Mammary epithelial cell (primary cell): ENCODE measurements at places on chromosomes 16 and 17. TPM values are rescaled to one million over a fixed set of nuclear protein-coding genes. Genes with fewer than 3 reads are reported as not detected.

Gene TMIGD1
- not detected for total RNA-seq

Gene PLEKHG4
- total RNA-seq, result 1.2 and 2.1 TPM in 2 replicates

Gene SERPINF2
- total RNA-seq, result 7.3 TPM

Gene KRTAP4-6
- total RNA-seq, result not detected in 2 replicates

Gene ZNF205
- 19.2 TPM for total RNA-seq

Gene GDPD1
- total RNA-seq, result 2.8 TPM

Gene OTOA
- 0.21 TPM in 1 of 2 replicates, not detected in the other for total RNA-seq

DNA sequence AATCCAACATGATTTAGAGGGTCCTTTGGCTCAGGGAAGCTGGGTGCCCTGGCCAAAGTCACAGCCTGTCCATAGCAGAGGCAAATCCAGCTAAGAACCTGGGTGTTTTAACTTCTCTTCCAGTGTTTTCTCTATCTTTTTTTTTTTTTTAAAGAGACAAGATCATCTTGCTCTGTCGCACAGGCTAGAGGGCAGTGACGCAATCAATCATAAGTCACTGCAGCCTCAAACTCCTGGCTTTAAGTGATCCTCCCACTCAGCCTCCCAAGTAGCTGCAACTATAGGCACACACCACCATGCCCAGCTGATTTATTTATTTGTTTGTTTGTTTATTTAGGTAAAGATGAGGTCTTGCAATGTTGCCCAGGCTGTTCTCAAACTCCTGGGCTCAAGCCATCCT, 14.8 kb upstream of the GRIN2A start:
- no peak for DNase-seq

GRCh38 chr16:56776562-56776961, 46.6 kb downstream of the NUP93 start:
- no peak for DNase-seq

DNA sequence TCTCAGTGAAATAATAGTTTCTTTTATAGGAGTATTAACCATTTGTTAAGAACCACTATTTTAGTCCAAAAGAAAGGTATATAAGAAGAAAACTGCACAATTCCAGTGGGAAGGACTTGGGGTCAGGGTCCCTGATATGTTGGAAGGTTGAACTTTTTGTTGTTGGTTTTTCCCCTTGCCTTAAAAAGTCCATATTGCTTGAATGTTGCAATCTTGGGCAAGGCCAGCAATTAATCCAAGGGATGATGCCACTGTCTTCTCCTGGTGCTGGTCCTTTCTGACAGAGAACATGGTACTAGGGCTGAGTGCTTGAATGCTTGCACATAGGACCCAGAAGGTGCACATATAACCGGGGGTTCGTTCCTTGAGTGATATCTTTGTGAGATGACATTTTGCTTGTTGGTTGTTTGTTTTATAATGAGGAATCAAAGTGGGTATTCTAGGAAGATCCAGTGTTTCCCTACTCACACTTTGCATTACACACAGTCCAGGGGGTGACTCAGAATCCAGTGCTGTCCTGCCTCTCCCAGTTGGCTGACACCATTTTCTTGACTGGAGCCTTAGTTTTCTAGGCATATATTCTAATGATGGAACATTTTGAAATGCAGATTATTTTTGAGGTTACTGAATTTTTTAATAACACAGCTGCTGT, 54.9 kb downstream of the SIAH1 start:
- DNase-seq, result peak; percentile 27

- no peak for DNase-seq
These were observed 9.7 kb downstream of the CA4 start for GRCh38 chr17:60159479-60159866.

DNA sequence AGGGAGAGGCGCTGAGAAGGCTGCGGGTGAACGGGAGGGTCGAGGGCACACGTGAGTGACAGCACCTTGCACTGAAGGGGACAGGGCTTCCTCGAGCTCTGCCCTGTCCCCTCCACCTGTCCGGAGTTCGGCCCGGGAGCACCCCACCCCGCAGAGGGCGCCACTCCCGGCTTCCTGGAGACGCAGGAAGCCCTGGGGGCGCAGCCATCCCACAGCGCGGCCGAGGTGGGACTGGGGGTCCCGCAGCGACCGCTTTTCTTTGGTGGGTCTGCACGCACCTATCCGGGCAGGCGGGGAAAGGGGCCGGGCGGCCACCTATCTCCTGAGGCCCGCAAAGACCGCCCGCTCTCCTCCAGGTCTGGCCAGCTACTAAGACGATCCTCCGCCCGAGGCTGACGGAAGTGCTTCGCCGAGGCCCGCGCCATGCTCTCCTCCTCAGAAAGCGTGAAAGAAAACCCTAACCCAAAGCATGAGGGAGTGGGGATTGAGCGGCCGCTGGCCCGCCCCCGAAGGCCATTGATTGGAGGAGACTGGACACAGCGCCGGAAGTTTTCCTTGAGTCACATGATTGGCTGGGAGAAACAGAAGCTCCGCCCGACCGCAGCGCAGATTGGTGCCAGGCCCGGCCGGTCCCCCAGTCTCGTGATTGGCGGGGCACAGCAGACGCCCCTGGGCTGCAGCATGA, 34.4 kb downstream of the DDX19A start:
- peak; percentile 97 for DNase-seq

GRCh38 chr17:82449883-82450356, 632 bp downstream of the CYBC1 start:
- no peak for DNase-seq

GRCh38 chr16:85276721-85277120, 164.4 kb upstream of the CIBAR2 start:
- no peak for DNase-seq

DNA sequence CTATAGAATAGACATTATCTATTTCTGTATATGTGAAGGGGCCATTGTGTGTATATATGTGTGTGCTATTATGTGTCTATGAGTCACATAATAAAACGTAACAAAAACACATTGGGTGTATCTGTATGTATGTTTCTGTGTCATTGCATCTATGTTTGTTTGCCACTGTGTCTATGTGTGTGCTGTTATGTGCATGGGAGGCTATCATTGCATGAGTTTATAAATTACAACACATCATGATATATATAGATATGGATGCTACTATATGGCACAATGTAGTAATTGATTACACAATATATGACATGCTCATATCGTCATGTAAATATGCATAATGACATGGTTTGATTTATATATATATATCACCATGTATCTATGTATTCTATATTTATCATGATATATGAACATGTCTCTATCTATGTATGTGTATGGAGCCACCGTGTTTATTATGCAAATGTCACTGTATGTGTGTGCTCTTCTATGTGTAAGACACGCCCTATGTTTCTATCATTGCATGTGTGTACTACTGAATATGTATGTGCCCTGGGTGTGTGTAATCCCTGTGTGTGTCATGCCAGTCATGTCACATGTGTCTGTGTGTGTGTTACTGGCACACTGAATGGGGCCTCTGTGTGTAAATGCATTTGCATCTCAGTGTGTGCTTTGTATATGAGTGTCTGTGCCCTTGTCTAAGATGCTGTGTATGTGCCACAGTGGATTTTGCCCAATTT, 1.4 kb upstream of the TSPOAP1 start:
- DNase-seq, result no peak

DNA sequence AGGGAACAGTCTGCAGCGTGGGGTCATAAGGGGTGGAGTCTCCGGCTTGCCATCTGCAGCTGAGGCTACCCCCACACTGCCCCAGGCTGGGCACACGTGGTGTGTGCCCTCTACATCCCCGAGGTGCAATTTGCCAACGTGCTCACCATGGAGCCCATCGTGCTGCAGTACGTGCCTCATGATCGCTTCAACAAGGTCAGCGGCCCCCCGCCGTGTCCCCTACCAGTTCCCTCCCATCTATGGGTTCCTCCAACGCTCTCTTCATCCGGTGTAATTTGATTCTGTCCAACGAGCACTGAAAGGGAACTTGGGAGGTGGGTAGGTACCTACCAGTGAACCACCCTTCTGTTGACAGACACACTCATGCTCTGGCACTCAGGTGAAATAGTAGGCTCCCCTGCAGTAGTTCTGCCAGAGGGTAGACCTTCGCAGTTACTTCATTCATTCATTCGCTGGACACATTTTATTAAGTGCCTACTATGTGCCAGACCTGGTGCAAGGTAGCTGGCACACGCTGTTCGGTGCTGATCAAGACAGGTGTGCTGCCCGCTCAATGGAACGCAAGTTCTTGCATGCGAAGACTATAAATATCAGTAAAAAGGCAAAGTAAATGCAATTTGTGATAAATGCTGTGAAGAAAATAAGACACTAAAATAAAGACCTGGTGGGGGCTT, 2.7 kb downstream of the MLLT6 start:
- DNase-seq, result no peak

DNA sequence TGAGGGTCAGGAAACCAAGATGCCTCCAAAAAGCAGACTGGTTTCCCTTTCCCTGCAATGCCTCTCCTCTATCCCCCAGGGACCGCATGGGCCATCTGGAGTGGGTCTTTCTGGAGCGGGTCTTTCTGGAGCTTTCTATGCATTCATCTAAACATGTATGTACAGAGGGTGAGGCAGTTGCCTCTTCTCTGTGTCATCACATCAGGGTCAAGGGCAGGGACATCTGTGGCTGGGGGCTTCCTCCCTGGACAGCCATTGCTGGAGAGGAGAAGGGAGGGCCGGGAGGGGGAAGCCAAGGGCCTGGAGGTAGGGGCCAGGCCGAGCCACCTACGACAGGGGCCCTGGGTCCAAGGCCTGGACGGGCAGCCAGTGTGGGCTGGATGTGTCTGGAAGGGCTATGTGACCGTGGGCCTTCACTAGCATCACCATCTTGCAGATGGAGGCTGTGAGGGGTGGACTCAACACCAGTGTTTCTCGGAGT, 840 bp downstream of the ADCY7 start:
- DNase-seq, result no peak

DNA sequence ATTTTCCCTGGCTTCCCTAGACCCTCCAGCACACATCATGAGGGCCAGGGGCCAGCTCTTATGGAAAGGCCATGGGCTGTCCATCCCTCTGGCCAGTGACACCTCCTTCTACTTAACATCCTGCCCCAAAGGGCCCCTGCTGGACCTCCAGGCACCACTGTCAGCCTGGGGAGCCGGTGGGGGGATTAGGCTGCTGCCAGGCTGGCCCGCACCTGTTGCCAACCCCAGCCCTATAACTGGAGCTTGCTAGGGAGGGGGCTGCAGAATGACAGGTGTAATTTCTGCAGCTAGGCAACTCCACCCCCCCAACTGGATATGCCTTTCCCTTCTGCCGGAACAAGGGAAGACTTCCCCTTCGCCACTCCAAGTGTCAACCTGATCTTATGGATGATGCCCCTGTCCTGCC, 12.5 kb downstream of the RARA start:
- DNase-seq, result no peak

DNA sequence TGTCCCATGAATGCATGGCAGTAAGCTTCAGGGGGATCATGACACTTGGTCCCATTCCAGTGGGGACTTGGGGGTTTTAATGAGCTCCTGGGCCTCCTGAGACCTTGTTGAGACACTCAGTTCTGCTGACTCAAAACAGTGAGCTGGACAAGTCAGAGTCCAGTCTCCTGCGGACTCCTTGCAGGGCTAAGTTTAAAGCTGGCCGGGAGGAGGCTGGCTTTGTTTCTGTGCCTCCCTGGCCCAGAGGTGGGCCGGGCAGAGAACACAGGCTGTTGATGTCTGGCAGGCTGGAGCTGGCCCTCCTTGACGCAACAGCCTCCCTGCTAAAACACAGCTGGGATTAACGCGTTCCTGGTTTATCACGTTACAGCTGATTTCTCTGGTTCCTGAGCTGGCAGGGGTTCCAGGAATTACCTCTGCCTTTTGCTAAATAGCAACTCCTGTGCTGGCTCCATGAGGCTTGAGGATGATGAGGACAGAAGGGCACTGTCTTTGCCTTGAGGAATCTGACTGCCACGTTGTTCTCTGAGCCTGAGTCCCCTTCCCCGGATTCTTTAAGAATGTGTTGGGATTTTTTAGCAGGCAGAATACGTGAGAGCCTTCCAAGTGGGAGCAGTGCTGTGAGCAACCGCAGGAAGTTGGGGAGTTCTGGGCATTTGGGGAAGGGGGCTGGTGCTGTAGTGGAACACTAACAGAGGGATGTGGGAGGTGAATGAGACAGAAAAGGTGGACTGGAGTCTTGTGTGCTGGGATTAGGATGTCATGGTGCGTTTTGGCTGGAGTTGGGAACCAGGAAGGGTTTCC, 2.0 kb downstream of the GPT2 start:
- DNase-seq, result peak; percentile 66

GRCh38 chr17:50102164-50102991, 7.2 kb downstream of the PDK2 start:
- no peak for DNase-seq
